ENCODE measurements at places on chromosomes 11 and 22.
A peak's percentile ranks its signal among the peaks of the same experiment; 100 is the strongest.

DNA sequence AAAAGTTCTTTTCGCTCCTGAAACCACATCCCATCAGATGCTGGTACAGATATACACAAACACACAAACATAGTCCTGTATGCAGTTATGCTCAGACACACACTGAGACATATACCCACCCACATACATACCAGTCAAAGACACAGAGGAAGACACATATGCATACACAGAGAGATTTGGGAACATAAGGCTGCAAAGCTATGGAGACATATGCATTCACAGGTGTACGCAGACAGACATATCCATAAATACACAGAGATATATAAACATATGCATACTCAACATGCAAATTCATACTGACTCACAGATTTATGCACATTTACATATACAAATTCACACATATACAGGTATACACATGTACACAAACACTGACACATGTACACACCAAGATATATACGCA, 6.0 kb downstream of the PRG3 start:
- no peak for DNase-seq

DNA sequence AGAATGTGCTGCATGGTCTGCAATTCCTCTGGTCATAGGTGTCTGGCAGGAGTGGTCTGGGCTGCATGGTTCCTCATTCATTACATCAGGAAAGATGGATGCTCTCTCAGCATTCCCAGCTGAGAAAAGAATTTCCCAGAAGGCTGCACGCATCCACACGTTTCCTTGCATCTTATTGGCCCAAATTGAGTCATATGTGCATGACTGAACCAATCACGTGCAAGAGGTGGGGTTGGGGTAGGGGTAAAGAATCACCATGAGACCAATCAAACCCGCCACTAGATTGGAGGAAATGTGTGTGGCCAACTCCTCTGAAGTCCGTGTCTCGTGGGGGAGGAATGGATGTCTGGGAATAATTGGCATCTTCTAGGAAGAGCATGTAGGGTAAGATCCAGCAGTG, 28.8 kb downstream of the TST start:
- no peak for DNase-seq

DNA sequence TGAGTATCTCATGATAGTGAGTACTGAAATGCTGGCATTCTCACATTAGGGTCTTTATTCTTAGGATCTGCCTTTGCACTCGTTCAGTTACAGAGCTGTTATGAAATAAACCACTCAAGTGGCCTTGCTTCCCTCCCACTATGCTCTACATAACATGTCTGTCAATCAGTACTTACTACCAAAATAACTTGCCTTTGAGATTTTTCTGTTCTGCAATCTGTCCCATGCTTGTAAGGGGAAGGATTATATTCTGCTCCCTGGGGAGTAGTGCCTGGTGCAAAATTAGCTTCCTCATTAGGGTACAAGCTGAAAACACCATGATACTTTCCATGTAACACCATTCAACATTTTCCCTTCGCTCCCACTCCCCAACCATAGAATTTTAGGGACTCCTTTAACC, 1.9 kb upstream of the GRAP2 start:
- no peak for DNase-seq

DNA sequence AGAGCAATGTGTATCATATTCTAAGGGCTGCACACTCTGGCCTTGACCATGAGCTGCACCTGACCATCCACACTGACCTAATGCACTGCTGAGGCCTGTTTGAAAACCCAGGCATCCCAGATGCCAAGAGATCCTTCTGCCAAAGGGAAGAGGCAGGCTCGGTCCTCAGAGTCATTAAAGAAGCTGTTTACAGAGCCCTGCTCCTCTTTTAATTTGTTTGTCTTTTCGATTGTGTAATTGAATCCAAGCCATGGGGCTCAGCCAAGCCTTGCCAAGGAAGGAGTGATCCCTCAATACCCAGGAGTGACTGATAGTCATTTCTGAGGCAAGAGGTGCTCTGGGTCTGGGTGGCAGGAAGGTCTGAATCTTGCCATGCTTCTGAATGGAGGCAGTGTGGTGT, 94.5 kb upstream of the ISX start:
- no peak for DNase-seq

GRCh38 chr22:32202539-32203180, 2.2 kb downstream of the RFPL2 start:
- no peak for DNase-seq

- DNase-seq: no peak
Observed at GRCh38 chr11:57087991-57088390, 93.8 kb upstream of the LRRC55 start.

- DNase-seq: no peak
Observed at GRCh38 chr11:3894128-3894731, 38.8 kb downstream of the STIM1 start.

DNA sequence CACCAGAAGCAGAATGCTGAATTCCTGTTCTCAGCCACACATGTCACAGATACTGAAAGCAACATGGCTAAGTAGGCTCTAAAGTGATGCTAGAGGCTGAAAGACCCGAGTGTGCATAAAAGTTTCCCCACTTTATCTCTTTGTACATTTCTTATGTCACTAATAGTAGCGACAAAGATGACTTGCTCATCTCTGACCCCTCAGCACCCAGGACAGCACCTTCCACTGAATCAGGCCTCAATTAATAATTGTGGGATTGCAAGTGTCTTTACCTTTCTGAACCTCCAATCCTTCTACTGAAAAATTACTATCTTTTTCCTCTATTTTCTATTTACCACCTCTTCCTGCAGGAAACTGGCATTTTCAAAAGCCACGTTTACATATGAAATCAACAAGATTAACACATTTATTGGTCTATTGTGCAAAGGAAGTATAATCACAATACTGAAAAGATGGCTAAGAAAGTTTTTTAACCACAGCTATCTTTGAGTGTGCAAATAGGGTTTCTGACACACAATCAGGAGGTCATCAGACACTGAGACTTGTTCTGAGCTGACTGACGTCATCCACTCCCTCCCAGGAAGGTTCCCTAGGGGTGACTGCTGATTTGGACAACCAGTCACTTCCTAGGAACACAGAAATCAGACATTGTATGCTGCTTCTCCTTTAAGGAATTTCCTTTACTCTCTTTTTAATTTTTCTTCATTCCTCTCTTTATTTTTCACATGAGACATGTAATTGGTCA, 213.9 kb upstream of the ISX start:
- DNase-seq: no peak

GRCh38 chr11:78295347-78295746, 106.6 kb downstream of the USP35 start:
- no peak for DNase-seq

GRCh38 chr22:29139965-29140782, 65.5 kb upstream of the EMID1 start:
- peak; percentile 63 for DNase-seq

GRCh38 chr22:40648386-40648785, 11.9 kb upstream of the MRTFA start:
- no peak for DNase-seq

GRCh38 chr22:44128958-44129618, 51.6 kb upstream of the PARVG start:
- no peak for DNase-seq

DNA sequence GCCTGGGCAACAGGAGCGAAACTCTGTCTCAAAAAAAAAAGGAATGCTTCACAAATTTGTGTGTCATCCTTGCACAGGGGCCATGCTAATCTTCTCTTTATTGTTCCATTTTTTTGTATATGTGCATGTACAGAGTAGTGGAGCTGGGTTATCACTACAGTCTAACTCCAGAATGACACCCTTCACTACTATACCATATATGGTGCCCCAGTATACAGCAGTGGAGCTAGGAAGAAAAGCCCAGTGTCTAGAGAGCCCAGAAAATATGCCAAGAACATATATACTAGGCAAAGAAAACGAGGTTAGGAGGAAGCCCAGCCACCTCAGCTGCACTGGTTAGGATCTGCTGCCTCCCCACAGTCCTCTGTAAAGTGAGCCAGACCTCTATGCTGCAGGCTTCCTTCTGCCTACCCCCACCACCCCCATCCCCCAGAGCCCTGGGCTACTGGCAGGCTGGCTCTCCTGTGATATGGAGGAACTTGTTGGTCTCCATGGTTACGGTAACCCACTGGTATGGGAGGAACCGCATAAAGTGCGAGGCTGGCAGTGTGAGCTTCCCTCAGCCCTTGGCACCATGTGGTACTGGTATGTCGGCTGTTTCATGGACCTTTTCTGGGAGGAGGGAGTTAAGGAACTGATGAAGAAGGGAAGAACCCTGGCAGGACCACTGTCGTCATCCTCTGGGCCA, 34.3 kb downstream of the RCOR2 start:
- no peak for DNase-seq
